Activated T-helper 9 cell treated with anti-CD3 and anti-CD28 coated beads, Interleukin-2, amount 50 U/mL, for 16 hours (primary cell): ENCODE measurements at places on chromosomes 3 and 15.

- DNase-seq = no peak
Measured at GRCh38 chr15:96336108-96336595, 5.7 kb downstream of the NR2F2 start.

- DNase-seq = no peak
Measured at GRCh38 chr3:33385423-33385822, 54.8 kb downstream of the UBP1 start.

- DNase-seq = no peak
Measured at GRCh38 chr15:33419701-33420100, 108.9 kb downstream of the RYR3 start.

DNA sequence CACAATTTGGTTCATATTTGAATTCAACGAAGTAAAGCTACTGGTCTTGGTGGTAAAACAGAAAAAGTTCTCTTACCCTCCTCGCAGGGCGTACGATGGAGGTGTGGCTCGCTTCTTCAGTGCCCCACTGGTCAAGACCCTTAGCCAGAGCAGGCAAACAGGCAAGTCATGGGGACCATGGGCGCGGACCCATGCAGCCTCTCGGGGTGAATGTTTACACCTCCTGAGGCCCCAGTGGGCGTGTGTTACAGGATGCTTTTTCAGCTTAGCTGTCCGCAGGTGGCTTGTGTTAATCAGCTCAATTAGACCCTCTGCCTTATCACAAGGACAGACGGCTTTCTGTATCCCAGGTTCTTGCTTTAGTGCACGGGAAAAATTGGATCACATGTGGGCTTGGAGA, 991.8 kb downstream of the GBE1 start:
- no peak for DNase-seq

DNA sequence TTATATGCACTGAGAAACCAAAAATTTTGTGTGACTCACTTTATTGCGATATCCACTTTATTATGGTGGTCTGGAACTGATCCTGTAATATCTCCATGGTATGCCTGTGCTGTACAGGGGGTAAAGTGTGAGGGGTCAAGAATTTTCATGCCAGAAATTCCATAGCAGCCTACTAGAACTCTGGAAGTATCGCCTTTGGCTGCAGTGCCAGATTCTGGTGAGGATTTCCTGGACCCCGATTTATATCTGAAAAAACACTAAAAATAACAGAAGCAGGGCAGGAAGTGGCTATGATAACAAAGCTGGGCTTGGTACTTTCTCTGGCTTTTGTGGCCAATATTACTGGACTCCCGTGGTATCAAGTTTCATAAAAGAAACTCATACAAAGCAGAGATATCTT, 36.4 kb downstream of the CCDC80 start:
- DNase-seq = no peak

GRCh38 chr15:50224606-50225005, 40.9 kb downstream of the HDC start:
- DNase-seq = no peak
